ENCODE measurements at places on chromosomes 1 and 21.

GRCh38 chr21:25314247-25314646, 293.0 kb downstream of the MRPL39 start:
- no peak for DNase-seq

DNA sequence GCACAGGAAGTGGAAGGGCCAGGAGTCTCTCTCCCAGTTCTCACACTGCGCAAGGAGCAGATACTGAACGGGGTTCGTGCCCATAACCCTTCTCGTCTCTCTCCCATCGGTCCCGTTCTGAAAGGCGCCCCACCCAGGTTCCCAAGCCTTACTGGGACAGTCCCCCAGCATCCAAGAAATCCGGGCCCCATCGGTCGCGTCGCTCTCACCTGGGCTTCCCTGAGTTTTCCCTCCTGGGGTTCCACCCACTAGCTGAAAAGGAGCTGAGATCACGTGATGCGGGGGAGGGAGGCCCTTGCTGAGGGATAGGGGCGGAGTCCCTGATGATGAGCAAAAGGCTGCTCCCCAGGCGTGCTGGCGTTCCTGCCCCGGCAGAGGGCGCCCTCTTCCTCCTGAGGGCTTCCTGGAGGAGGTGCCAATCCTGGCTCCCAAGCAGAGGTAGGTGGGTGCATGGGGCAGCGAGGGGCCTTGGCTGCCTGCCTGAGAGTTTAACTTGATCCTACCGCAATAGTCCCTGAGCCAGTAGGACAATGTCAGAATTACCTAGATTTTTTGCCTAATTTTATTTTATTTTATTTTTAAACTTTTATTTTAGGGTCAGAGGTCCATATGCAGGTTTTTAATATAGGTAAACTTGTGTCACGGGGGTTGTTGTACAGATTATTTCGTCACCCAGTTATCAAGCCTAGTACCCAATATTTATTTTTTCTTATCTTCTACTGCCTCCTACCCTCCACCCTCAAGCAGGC, at the start of gene SPOCD1:
Gene SPOCD1 (minus strand): TSS at position 271 of the 749 bp plus-strand sequence. CDS start 689 bp downstream, outside the sequence.
- DNase-seq = peak; percentile 71

DNA sequence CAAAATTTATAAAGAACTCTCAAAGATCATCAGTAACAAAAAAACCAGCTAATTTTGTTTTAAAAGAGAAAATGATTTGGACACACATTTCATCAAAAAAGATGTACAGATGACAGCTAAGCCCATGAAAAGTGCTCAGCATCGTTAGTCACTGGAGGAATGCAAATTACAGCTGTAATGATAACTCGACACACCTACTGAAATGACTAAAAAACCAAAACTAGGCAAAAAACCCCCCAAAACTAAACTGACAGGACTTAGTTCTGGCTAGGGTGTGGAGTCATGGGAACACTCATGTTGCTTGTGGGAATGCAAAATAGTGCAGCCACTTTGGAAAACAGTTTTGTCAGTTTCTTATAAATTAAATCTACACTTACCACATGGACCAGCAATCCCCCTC, 59.5 kb downstream of the CNIH3 start:
- no peak for DNase-seq

GRCh38 chr1:221527302-221527701, 214.6 kb downstream of the DUSP10 start:
- DNase-seq = no peak

DNA sequence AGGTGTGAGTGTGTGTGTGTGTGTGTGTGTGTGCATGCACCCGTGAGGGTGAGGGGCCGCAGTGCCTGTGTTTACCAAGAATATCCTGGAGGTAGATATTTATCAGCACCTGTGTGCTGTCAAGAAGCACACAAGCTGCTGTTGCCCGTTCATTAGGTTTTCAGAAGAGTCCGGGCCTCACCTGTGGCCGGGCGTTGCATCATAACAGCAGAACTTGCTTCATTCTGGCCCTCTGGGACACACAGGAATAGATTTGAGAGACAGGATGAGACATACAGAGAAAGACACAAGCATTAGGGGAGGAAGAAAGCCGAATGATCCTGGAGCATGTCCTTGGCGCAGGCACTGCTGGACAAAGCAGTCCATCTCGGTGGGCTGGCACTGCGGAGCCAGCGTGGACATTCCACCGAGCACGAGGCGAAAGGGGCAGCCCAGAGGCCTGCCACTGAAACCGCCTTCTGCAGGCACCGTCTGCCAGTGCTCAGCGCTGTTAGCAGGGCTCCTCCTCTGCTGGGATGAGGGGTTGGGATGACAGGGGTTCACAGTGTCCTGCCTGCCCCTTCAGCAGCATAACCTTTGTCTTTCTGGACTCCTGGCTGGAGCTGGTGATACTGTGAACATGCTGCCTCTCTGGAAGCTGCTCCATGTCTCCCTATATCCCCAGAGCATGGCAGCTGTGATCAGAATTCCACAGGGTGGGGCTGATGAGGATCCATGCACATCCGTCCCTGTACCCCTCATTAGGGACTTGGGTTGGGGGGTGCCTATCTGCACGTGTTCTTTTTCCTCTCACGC, 81.1 kb downstream of the PEX14 start:
- no peak for DNase-seq

- DNase-seq = no peak
These were observed 5.6 kb downstream of the SH3BGRL3 start for GRCh38 chr1:26285366-26286063.
